ENCODE measurements at places on chromosomes 5 and 9.

DNA sequence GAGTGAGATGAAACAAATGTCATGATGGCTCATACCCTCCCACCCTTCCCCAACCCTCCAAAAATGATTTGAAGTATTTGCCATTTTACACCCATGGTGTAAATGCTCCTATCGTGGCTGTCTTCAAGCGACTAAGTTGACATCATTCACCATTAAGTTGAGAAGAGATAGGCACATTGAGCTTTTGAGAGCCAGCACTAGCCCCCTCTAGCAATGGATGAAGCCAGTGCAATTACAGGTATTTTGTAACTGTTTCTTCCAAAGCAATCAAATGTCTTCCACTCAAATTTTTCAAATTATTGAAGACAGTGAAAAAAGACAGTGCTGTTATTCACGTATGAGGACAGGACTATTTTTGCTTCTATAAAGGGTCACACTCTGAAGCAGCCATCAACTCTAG lies 371.5 kb upstream of the KLF4 start:
- DNase-seq: no peak

DNA sequence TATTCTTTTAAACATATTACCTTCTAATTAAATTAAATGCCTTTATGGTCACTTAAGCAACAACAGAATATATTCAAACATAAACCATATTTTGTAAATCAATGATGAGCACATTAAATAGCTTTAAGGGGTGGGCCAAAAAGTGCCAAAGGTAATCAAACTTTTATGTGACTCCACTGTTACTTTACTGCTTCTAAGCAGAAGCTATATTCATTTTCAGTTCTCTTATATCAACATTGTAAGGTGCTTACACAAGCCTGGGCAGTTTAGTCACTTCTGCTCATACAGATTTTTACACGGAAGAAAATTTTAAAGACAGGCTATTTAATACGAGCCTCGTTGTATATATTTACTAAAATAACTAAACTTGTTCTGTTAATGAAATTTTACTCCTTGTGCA lies 29.9 kb downstream of the RFX3 start:
- DNase-seq: no peak

GRCh38 chr5:34941936-34942335 lies 12.6 kb downstream of the DNAJC21 start:
- no peak for DNase-seq

DNA sequence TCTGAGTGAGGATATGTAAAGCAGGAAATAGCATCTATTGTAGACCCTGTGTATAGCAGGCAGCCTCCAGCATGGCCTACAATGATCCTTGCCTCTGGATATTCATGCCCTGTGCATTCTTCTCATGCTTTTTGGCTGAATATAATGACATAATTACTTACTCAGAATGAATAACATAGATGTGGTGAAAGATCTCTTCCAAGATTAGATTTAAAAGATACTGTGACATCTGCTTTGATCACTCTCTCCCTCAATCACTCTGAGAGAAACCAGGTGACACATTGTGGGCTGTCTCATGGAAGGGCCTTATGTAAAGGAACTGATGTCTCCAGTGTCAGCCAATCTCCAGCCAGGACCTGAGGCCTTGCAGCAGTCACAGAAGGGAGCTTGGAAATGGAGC lies 376.7 kb downstream of the DNAH5 start:
- no peak for DNase-seq

- DNase-seq: no peak
These were observed 394.0 kb downstream of the SEMA5A start for GRCh38 chr5:9151684-9152427.

- DNase-seq: no peak
These were observed 46.8 kb upstream of the ANKRD55 start for GRCh38 chr5:56279979-56280378.

Data from RPMI8226 (cell line).